ENCODE measurements at places on chromosomes 11 and 22.
A peak's percentile ranks its signal among the peaks of the same experiment; 100 is the strongest.

GRCh38 chr11:126753990-126754389 lies 246.6 kb downstream of the KIRREL3 start:
- no peak overlapping the region for H3K4me3 ChIP-seq
- peaks cover 14% of the 10 kb centered on the region for H3K4me1 ChIP-seq
- H3K27me3 ChIP-seq, result no peaks in the 10 kb centered on the region
- H3K36me3 ChIP-seq, result no peaks in the 10 kb centered on the region

GRCh38 chr11:32905028-32905667 lies 12.5 kb downstream of the QSER1 start:
- peaks cover 28% of the 10 kb centered on the region for H3K36me3 ChIP-seq
- peak overlapping the region; percentile 33 for H3K27ac ChIP-seq
- no peak overlapping the region for H3K4me3 ChIP-seq
- no peaks in the 10 kb centered on the region for H3K27me3 ChIP-seq
- no peak for DNase-seq

GRCh38 chr11:63998558-63999348 lies 12.5 kb downstream of the OTUB1 start:
- no peak for DNase-seq
- H3K4me1 ChIP-seq, result no peaks in the 10 kb centered on the region
- H3K4me3 ChIP-seq, result no peak overlapping the region
- H3K27me3 ChIP-seq, result no peaks in the 10 kb centered on the region
- H3K36me3 ChIP-seq, result peaks cover 3% of the 10 kb centered on the region
- H3K27ac ChIP-seq, result no peak overlapping the region

DNA sequence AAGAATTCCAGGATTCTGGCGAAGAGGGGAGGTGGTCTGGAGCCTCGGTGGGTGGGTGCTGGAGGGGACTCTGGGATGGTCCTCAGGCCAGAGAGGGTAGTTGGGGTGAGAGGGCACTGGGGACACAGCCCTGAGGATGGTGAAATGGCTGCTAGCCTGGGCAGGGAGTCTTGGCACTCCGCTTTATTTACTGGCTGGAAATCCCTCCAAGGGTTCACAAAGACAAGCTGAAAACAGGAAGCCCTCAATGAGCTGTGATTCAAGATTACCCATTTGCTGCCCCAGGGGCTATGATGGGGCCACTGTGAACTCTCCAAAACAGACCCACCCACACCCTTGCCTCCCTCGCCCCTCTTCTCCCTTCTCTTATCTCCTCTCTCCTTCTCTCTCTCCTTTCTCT lies 71.9 kb downstream of the FBXO7 start:
- H3K27me3 ChIP-seq, result no peaks in the 10 kb centered on the region
- no peaks in the 10 kb centered on the region for H3K36me3 ChIP-seq
- no peak overlapping the region for H3K27ac ChIP-seq
- H3K4me3 ChIP-seq, result no peak overlapping the region
- H3K4me1 ChIP-seq, result no peaks in the 10 kb centered on the region
- DNase-seq, result no peak

GRCh38 chr11:4926608-4927007 lies 2.5 kb upstream of the OR51G1 start:
- H3K27me3 ChIP-seq, result no peaks in the 10 kb centered on the region
- H3K36me3 ChIP-seq, result no peaks in the 10 kb centered on the region
- H3K4me1 ChIP-seq, result no peaks in the 10 kb centered on the region
- no peak for DNase-seq

DNA sequence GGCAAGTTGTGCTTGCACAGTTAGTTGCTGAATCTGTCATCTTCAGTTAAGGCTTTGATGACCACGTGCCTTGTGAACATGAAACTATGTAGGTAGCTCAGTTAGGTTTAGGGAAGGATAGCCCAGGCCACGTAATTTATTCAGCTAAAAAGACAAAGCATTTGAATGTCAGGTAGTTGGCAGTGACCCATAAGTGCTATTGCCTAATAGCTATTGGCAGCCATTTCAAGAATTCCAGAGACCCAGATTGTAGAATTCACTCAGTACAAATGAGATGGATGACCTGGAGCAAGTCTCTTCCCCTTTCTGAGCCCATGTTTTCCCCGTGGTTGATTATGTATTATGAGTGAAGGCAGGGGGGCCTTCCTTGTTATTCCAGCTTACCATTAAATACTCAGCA lies 265.3 kb upstream of the ANO5 start:
- no peak overlapping the region for H3K4me3 ChIP-seq
- H3K27me3 ChIP-seq, result no peaks in the 10 kb centered on the region
- H3K27ac ChIP-seq, result no peak overlapping the region
- DNase-seq, result no peak
- no peaks in the 10 kb centered on the region for H3K36me3 ChIP-seq

- no peak for DNase-seq
- H3K36me3 ChIP-seq, result no peaks in the 10 kb centered on the region
- H3K27ac ChIP-seq, result no peak overlapping the region
- no peak overlapping the region for H3K4me3 ChIP-seq
- no peaks in the 10 kb centered on the region for H3K27me3 ChIP-seq
Observed at GRCh38 chr11:26805001-26805400, 83.1 kb upstream of the SLC5A12 start.
